ENCODE measurements at places on chromosomes 5 and 9. TPM values are rescaled to one million over a fixed set of nuclear protein-coding genes. Genes with fewer than 3 reads are reported as not detected.

GRCh38 chr5:87110721-87111120 is 157.0 kb upstream of the RASA1 start:
- H3K4me3 ChIP-seq = no peak overlapping the region
- no peaks in the 10 kb centered on the region for H3K4me1 ChIP-seq
- no peaks in the 10 kb centered on the region for H3K36me3 ChIP-seq
- H3K27me3 ChIP-seq = no peaks in the 10 kb centered on the region

- no peaks in the 10 kb centered on the region for H3K4me1 ChIP-seq
- DNase-seq = no peak
- H3K36me3 ChIP-seq = no peaks in the 10 kb centered on the region
- no peaks in the 10 kb centered on the region for H3K27me3 ChIP-seq
- H3K4me3 ChIP-seq = no peak overlapping the region
Measured at GRCh38 chr5:174922955-174923354, 198.6 kb downstream of the MSX2 start.

DNA sequence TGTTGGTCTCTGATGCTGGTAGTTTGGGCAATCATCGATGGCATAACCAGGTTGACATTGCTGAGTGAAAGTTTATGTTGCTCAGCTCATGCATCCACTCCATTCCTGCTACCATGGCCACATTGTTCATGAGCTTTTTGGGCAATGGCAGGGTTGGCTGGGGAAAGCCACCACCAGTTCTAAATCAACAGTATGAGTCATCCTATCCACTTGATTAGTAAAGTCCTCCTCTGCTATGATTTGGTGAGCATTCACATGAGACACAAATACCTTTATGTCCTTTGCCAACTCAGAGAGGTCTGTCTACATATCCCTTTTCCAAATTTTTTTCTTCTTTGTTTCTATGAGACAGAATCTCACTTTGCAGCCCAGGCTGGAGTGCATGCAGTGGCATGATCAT is 129.7 kb upstream of the FBN2 start:
- no peaks in the 10 kb centered on the region for H3K4me1 ChIP-seq
- H3K27ac ChIP-seq = no peak overlapping the region
- no peak overlapping the region for H3K4me3 ChIP-seq
- no peaks in the 10 kb centered on the region for H3K36me3 ChIP-seq
- no peak for DNase-seq
- H3K27me3 ChIP-seq = no peaks in the 10 kb centered on the region

GRCh38 chr5:81980598-81981260 is 8.9 kb downstream of the ATG10 start:
- DNase-seq = no peak
- peaks cover 32% of the 10 kb centered on the region for H3K36me3 ChIP-seq
- H3K27ac ChIP-seq = no peak overlapping the region
- no peak overlapping the region for H3K4me3 ChIP-seq
- H3K27me3 ChIP-seq = no peaks in the 10 kb centered on the region
- no peaks in the 10 kb centered on the region for H3K4me1 ChIP-seq

DNA sequence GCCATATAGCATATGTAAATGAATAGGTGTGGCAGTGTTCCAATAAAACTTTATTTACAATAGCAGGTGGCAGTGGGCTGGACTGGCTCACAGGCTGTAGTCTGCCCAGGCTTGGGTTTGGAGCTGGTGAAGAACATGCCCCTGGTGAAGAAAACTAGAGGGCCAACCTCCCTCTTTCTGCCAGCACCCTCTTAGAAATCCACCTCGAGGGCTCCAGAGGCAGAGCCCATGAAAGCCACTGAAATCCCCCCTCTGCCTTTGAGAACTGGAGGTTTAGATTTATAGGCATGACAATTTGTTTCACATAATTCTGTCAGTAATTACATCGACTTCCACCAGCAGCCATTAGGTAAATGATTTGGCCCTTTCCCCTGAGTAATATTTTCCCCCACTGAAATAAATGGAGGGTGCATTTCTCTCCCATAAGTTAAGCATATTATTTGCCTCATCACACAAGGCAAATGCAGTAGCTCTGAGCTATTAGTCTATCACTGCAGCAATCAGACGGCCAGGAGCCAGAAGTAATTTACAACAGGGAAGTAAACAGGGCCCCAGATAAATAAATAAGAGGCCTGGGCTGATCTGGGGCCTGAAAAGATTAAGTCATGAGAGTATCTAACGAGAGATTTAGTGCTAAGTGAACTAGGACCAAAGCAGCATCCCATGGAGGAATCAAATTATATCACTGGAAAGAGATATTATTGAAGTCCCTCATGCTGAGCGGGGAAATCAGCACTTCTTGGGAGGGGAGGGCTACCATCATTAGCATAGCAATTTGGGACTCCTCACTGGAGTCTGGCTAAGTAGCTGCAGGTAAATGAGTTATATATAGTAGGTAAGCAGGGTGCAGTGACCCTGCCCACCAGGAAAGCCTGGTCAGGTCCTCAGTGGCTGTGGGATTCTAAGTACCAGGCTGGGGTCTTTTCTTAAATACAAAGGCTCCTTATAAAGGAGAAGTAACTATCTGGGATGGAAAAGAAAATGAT is 123.9 kb downstream of the SLIT3 start:
- peaks cover 7% of the 10 kb centered on the region for H3K4me1 ChIP-seq
- H3K36me3 ChIP-seq = no peaks in the 10 kb centered on the region
- H3K4me3 ChIP-seq = no peak overlapping the region
- no peak overlapping the region for H3K27ac ChIP-seq
- no peak for DNase-seq
- no peaks in the 10 kb centered on the region for H3K27me3 ChIP-seq

- no peak overlapping the region for H3K27ac ChIP-seq
- no peaks in the 10 kb centered on the region for H3K36me3 ChIP-seq
- DNase-seq = no peak
- no peaks in the 10 kb centered on the region for H3K4me1 ChIP-seq
- no peak overlapping the region for H3K4me3 ChIP-seq
Measured at GRCh38 chr5:157369507-157369906, 90.5 kb upstream of the NIPAL4 start.

GRCh38 chr9:125839317-125839716 is 92.1 kb downstream of the PBX3 start:
- no peak overlapping the region for H3K27ac ChIP-seq
- H3K36me3 ChIP-seq = no peaks in the 10 kb centered on the region
- no peaks in the 10 kb centered on the region for H3K4me1 ChIP-seq
- no peak for DNase-seq

GRCh38 chr5:166192696-166193095 is 2098.7 kb upstream of the WWC1 start:
- DNase-seq = no peak
- H3K4me3 ChIP-seq = no peak overlapping the region
- H3K36me3 ChIP-seq = no peaks in the 10 kb centered on the region
- H3K27me3 ChIP-seq = no peaks in the 10 kb centered on the region
- H3K27ac ChIP-seq = no peak overlapping the region

DNA sequence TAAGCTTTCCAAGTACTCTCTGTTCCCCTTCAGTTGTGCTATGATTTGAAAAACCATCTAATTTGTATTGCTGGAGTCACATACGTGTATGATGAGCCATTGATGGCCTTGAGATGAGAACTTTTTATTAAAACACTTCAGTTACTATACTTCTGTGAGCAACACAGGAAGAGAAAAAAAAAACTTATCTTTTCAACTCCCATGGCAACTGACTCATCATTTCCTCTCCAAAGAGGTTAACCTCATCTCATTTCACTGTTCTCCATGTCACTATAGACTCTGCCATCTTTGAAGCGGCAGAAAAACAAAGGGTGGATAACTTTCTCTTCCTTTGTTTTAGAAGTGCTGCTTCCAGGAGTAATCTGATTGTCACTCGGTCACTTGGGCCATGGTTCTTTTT is 104.3 kb upstream of the PCSK1 start:
- no peak overlapping the region for H3K27ac ChIP-seq
- no peaks in the 10 kb centered on the region for H3K36me3 ChIP-seq
- H3K4me3 ChIP-seq = no peak overlapping the region
- no peak for DNase-seq

LCN9 gene
- total RNA-seq = not detected

SLC9A3 gene
- total RNA-seq = 3.7 TPM

GRCh38 chr5:153157156-153157555 is 333.3 kb upstream of the GRIA1 start:
- H3K27ac ChIP-seq = no peak overlapping the region
- DNase-seq = no peak
- H3K27me3 ChIP-seq = no peaks in the 10 kb centered on the region

INSL4 gene
- total RNA-seq = not detected

RC3H2 gene
- total RNA-seq = 32.4 TPM

DNA sequence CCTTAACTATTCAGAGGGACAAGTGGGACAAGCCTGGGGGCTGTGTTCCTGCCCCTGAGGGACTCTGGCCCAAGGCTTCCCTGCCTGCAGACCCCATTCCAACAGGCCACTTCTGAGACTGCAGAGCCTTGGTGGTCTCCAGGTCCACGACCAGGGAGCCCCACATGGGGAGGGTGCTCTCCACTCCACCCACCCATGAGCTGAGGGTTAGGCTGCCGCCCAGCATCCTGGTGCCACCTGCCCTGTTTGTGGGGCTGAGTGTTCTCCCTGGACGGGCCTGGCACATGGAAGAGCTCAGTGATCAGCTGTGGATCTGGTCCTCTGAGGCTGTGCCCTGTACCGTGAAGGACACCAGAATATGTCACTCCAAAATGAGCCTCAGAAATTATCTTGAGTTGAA is 2.5 kb upstream of the ABO start:
- H3K27me3 ChIP-seq = peaks cover 62% of the 10 kb centered on the region
- H3K4me3 ChIP-seq = no peak overlapping the region
- H3K36me3 ChIP-seq = no peaks in the 10 kb centered on the region
- DNase-seq = no peak

All from suprapubic skin (tissue), 4 donors.